ENCODE measurements at places on chromosomes 12 and 14. TPM values are rescaled to one million over a fixed set of nuclear protein-coding genes. Genes with fewer than 3 reads are reported as not detected.

DNA sequence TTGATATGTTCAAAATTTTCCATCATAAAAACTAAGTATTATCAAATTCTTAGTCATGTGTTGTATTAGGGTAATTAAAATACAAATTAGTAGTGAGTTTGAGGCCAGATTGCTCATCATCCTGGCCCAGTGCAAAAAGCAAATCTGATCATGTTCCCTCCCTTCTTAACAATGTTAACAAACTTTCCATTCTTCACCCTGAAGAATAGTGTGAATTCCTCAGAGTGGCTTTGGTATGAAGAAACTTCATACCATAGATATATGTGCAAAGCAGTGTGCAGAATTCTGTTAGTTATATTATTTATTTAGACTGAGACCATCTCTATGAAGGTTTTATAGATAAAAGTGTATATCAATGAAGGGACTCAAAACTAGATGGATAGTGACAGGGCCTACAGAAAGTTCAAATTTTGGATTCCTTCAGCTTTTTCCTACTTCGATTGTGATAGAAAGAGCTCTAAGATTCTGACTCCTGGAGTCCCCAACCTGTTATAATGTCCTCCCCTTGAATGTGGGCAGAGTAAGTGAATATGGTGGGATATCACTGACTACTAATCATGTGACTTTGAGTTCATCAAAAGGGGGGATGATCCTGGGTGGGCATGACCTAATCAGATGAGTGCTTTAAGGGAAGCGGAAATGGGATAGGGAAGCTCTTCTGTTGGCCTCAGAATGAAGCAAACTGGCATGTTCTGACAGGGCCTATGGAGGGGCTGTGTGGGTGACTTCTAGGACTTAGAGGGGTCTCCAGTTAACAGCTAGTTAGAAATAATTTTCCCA is 271.4 kb downstream of the BTG1 start:
- DNase-seq = no peak
- H3K27me3 ChIP-seq = no peaks in the 10 kb centered on the region
- H3K4me1 ChIP-seq = peaks cover 53% of the 10 kb centered on the region
- no peak overlapping the region for H3K27ac ChIP-seq
- peaks cover 31% of the 10 kb centered on the region for H3K36me3 ChIP-seq

GRCh38 chr12:85057370-85057963 is 21.3 kb downstream of the LRRIQ1 start:
- no peaks in the 10 kb centered on the region for H3K36me3 ChIP-seq
- H3K4me3 ChIP-seq = no peak overlapping the region
- no peak overlapping the region for H3K27ac ChIP-seq
- DNase-seq = peak; percentile 42
- no peaks in the 10 kb centered on the region for H3K27me3 ChIP-seq

The DIO2 gene
- total RNA-seq = not detected

DNA sequence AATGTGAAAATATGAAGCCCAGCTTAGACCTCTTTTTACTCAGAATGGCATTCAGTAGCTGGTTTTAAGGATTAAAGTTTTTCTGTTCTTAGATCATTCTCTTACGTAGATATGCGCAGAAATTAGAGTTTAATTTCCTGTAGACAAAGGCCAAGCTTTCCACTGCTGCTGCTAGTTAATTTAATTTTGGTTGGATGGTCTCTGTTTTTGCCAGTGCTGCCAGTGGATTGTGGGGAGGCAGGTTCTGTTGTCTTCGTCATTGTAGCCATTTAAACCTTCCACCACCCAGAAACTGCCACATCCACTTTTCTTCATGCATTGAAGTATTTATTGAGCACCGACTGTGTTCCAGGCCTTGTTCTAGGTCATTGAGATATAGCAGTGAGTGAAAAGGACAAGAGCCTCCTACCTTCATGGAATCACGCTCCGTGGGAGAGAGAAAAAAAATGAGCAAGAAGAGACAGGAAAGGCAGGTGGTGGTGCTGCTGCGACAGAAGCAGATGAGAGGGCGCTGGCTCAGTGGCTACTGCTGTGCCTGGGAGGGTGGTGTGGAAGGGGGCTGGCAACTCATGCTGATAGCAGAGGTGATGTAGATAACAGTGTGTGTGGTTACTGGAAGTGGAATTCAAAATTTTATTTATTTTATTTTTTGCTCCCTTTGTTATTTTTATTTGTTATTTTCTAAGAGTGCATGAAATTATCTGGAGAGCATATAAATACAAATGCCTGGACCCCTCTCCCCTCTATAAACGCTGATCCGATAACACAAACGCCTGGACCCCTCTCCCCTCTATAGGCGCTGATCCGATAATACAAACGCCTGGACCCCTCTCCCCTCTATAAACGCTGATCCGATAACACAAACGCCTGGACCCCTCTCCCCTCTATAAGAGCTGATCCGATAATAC is 33.3 kb downstream of the DYNC1H1 start:
- no peaks in the 10 kb centered on the region for H3K27me3 ChIP-seq
- DNase-seq = no peak
- no peaks in the 10 kb centered on the region for H3K4me1 ChIP-seq
- peaks cover 62% of the 10 kb centered on the region for H3K36me3 ChIP-seq
- no peak overlapping the region for H3K27ac ChIP-seq

DNA sequence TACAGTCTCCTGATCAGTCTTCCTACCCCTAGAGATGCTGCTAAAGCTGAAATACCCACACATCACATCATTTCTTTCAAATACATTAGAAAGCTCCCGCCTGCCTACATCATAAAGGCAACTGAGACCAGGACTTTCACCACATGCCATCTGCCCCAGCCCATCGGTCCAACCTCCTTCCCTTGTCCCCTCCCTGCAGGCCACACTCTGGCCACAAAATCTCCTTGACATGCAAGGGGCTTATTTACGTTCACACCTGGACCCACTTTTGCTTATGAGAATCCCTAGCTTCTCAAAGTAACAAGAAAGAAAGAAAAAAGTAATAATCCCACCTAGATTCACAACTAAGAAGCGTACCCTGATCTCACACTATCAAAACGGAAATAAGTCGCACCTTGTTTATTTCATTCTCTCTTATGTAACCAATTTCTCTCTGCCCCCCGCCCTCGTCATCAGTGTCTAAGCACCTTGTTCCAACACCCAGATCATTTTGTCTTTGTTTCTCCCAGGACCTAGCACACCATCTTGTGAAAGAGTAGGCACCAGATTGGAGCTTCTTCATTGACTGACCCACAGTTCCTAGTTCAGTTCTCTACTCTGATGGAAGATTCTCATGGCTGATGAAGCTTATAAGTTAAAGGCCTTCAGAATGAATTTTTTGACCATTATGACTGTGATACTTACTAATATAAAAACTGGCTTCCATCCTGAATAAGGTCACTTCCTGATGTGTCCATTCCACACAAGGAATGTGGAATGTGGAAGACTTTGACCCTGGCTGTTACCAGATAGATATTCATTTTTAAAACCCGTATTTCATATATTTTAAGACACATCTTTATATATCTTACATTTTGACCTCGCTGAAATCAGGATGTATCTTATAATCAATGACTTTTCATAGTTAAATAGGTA is 7.7 kb downstream of the WSB2 start:
- no peak overlapping the region for H3K4me3 ChIP-seq
- no peak for DNase-seq
- H3K27ac ChIP-seq = no peak overlapping the region
- peaks cover 23% of the 10 kb centered on the region for H3K36me3 ChIP-seq

GRCh38 chr12:7679251-7680045 is 13.7 kb upstream of the APOBEC1 start:
- no peak overlapping the region for H3K4me3 ChIP-seq
- DNase-seq = no peak
- H3K36me3 ChIP-seq = no peaks in the 10 kb centered on the region
- no peak overlapping the region for H3K27ac ChIP-seq
- H3K4me1 ChIP-seq = peaks cover 6% of the 10 kb centered on the region
- peaks cover 2% of the 10 kb centered on the region for H3K27me3 ChIP-seq

The CLBA1 gene
- total RNA-seq = 0.60 TPM

DNA sequence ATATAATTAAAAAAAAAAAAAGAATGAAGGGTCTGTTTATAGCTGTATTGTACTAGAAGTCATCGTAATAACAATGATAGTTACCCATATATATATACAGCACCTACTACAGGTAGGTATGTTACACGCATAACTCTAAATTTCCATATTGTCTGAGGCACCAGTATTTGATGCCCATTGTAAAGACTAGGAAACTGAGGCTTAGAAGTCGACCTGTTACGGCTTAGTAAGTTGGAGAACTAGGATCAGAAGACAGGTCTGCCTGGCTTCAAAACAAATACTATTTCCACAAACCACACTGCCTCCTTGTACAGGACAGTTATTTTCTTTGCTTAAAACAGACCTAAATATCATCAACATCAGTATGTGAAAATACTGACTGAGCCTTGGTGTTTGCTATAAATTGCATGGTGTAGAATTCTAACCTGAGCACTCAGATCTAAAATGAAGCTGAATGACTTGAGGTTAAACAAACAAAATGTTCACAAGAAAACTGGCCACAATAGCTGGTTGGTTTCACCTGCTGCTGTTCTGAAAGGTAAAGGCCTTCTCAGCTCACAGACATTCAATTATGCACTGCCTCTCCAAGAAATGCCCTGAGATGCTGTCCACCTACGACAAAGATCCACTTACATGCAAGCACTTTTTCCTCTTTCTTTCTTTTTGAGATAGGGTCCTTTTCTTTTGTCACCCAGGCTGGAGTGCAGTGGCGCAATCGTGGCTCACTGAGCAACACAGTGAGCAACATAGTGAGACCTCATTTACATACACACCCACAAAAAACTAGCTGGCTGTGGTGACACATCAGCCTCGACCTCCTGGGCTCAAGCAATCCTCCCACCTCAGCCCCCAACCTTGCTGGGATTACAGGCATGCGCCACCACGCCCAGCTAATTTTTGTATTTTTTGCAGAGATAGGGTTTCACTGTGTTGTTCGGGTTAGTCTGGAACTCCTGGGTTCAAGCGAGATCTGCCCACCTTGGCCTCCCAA is 35.7 kb downstream of the SSH1 start:
- peak overlapping the region; percentile 13 for H3K27ac ChIP-seq
- H3K27me3 ChIP-seq = no peaks in the 10 kb centered on the region
- peaks cover 43% of the 10 kb centered on the region for H3K4me1 ChIP-seq
- H3K4me3 ChIP-seq = no peak overlapping the region
- no peak for DNase-seq
- peaks cover 12% of the 10 kb centered on the region for H3K36me3 ChIP-seq

DNA sequence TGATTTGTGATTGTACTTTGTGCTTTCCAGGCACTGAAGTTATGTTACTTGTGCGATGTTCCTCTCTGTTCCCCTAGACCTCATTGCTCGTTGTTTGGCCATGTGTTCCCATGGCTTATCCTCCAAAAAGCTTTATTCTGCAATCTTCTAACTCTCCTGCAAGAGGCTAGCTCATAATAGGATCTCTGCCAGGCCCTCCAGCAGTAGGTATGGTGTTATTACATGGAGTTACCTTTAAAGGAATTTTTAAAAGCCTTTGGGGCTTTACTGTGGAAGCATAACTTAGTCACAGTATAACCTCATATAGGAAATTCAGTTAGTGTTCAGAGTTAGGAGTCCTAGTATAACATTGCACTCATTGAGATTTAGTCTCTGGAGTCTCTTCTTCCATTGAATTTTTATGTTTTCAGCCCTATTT is 292.3 kb downstream of the RAD51B start:
- H3K27me3 ChIP-seq = no peaks in the 10 kb centered on the region
- H3K27ac ChIP-seq = no peak overlapping the region
- no peak overlapping the region for H3K4me3 ChIP-seq
- H3K36me3 ChIP-seq = no peaks in the 10 kb centered on the region

GRCh38 chr14:99183716-99184115 is 88.3 kb downstream of the BCL11B start:
- H3K4me3 ChIP-seq = peak overlapping the region; percentile 29
- peaks cover 95% of the 10 kb centered on the region for H3K4me1 ChIP-seq
- DNase-seq = no peak
- H3K27me3 ChIP-seq = no peaks in the 10 kb centered on the region

The DCP1B gene
- 17.5 TPM for total RNA-seq

DNA sequence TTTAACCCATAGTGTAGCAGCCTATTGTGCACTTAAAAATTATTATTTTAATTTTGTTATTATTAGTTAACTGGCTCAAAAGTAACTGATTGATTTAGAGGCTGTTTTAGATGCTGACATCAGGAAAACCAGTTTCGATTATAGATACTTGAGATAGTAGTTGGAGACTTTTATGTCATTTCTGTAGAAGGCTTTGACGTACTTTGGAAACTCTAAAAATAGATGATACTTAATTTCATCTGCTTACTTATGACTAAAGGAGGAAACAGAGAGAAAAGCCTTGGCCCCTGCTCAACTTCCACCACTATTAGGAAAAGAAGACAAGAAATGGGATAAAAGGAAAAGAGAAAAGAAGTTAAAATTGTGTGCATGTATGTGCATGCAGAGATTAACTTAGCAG is 219.3 kb upstream of the HMGA2 start:
- peaks cover 2% of the 10 kb centered on the region for H3K4me1 ChIP-seq
- DNase-seq = no peak
- no peak overlapping the region for H3K27ac ChIP-seq
- H3K36me3 ChIP-seq = no peaks in the 10 kb centered on the region

The ANO4 gene
- total RNA-seq = not detected

- H3K36me3 ChIP-seq = peaks cover 17% of the 10 kb centered on the region
- H3K27ac ChIP-seq = no peak overlapping the region
- no peaks in the 10 kb centered on the region for H3K27me3 ChIP-seq
- H3K4me3 ChIP-seq = no peak overlapping the region
- no peak for DNase-seq
These were observed 7.2 kb downstream of the EEA1 start for GRCh38 chr12:92921877-92922276.

The CLEC1B gene
- total RNA-seq = not detected

GRCh38 chr14:29716150-29716549 is 211.5 kb downstream of the PRKD1 start:
- no peaks in the 10 kb centered on the region for H3K36me3 ChIP-seq
- H3K27ac ChIP-seq = no peak overlapping the region
- no peaks in the 10 kb centered on the region for H3K27me3 ChIP-seq

- H3K4me1 ChIP-seq = no peaks in the 10 kb centered on the region
- no peak overlapping the region for H3K27ac ChIP-seq
- no peak for DNase-seq
- H3K4me3 ChIP-seq = no peak overlapping the region
- peaks cover 45% of the 10 kb centered on the region for H3K27me3 ChIP-seq
- no peaks in the 10 kb centered on the region for H3K36me3 ChIP-seq
These were observed 6.2 kb downstream of the RERG start for GRCh38 chr12:15214851-15215601.

DNA sequence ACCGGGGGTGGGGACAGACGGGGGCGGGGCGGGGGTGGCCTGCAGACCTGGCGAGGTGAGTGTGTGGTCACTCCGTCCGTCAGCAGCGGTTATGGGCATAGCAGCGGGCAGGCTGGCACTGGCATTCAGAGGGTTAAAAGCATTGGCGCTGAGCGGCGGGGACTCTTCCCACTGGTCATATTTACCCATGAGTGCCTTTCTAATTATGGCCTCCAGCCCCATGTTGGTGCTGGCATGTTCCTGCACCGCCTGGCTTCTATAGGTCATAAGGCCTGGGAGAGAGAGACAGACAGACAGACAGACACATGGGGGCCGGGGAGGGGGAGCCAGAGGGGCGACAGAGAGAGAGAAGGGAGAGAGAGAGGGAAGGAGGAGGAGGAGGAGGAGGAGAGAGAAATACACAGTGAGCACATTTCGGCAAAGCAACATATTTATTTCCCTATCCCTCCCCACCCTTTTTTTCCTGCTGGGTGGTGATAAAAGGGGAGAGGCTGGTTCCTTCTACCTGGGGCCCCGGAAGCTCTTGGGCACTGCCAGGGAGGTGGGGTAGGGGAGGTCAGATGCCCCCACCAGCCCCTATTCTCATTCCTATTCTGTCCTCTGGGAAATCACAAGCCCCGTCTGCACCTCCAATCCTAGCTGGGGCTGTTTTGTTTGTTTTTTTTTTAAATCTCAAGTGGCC is 32.6 kb downstream of the RFLNA start:
- no peak for DNase-seq
- H3K4me1 ChIP-seq = no peaks in the 10 kb centered on the region
- H3K4me3 ChIP-seq = no peak overlapping the region
- H3K36me3 ChIP-seq = peaks cover 31% of the 10 kb centered on the region

The HOXC10 gene
- total RNA-seq = not detected

The CCDC175 gene
- total RNA-seq = not detected
